Dermis blood vessel endothelial cell (primary cell): ENCODE measurements at places on chromosomes 12 and 14. TPM values are rescaled to one million over a fixed set of nuclear protein-coding genes. Genes with fewer than 3 reads are reported as not detected.
A peak's percentile ranks its signal among the peaks of the same experiment; 100 is the strongest.

The STYK1 gene
- total RNA-seq = 4.6 and 7.9 TPM in 2 replicates

- DNase-seq = peak; percentile 7
Observed at GRCh38 chr12:111211910-111212757, 156.8 kb downstream of the PHETA1 start.

- DNase-seq = no peak
Observed at GRCh38 chr14:96053600-96054381, 14.6 kb downstream of the C14orf132 start.

DNA sequence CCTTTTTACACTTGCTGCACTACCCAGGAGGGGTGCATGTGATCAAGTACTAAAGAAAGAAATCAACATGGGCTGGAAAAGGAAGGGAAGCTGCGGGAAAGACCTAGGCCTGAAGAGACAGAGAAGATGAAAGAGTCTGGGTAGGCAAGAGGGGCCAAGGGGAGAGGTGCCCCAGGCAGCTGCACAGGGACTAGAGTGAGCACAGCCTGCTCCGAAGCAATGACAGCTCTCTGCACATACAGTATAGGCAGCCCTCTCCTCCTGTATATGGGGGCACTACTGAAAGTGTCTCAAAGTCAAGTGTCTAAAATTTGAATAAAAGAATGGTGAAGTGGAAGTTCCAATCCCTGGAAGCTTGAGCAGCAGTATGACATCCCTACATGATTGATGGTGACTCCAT lies 112.0 kb downstream of the TMTC1 start:
- no peak for DNase-seq

DNA sequence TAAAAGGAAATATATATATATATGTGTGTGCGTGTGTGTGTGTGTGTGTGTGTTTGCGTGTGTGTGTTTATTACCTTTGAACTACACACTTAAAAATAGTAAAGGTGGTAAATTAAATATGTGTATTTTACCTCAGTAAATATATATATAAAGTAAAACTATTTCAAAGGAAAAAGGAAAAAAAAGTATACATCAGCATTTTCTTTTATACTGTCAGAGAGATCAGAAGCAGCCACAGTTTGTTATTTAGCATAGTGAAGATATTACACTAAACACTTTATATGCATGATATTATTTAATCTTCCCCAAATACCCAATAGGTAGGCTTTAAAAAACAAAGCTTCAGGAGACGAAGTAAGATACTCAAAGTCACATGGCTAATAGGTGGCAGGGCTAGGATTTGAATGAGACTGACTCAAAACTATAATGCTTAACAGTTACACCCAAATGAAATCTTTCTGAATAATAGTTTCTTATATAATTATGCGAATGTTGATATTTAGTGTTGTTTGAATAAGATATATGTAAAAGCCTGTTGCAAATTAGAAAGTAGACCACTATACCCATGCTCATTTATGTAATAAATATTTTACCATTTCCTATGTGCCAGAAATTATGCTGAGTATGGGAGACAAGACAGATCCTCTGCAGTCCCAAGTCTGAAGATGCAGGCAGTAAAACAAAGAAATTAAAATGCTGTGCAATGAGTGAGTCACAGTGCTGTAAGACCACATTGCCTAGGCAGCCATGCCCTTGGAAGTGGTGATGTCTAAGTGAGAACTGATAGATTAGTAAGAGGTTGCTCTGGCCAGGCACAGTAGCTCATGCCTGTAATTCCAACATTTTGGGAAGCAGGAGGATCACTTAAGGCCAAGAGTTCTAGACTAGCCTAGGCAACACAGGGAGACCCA lies 66.1 kb downstream of the PDZRN4 start:
- DNase-seq = no peak

The RFX4 gene
- not detected in 2 replicates for total RNA-seq

The RAD9B gene
- 0.14 and 1.2 TPM in 2 replicates for total RNA-seq
